Activated T-cell treated with anti-CD3 and anti-CD28 coated beads for 24 hours (primary cell): ENCODE measurements at places on chromosomes 3 and 15.
A peak's percentile ranks its signal among the peaks of the same experiment; 100 is the strongest.

GRCh38 chr3:34382859-34383258 lies 584.4 kb downstream of the PDCD6IP start:
- DNase-seq, result no peak

DNA sequence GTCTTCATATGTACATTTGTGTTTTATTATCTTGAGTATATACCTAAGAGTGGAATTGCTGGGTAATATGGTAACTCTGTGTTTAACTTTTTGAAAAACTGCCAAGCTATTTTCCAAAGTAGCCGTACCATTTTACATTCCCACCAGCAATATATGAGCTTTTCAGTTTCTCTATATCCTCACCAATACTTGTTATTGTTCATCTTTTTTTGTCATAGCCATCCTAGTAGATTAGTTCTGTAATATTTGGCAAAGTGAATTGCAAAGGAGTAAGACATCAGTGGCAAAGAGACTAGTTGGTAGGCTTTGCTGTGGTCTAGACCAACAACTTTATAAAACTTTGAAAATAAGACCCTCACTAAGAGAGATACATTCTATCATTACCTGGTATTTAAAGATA lies 21.4 kb downstream of the OXSR1 start:
- DNase-seq, result no peak

GRCh38 chr15:89985111-89985510 lies 16.0 kb upstream of the ZNF710 start:
- DNase-seq, result no peak

GRCh38 chr3:11060500-11061251 lies 68.1 kb downstream of the SLC6A1 start:
- DNase-seq, result peak; percentile 41

- DNase-seq, result no peak
Measured at GRCh38 chr15:48001393-48002039, 119.3 kb upstream of the SLC24A5 start.

- DNase-seq, result no peak
Measured at GRCh38 chr3:66499881-66500575, 794 bp downstream of the LRIG1 start.
